ENCODE measurements at places on chromosomes 6 and 20.

DNA sequence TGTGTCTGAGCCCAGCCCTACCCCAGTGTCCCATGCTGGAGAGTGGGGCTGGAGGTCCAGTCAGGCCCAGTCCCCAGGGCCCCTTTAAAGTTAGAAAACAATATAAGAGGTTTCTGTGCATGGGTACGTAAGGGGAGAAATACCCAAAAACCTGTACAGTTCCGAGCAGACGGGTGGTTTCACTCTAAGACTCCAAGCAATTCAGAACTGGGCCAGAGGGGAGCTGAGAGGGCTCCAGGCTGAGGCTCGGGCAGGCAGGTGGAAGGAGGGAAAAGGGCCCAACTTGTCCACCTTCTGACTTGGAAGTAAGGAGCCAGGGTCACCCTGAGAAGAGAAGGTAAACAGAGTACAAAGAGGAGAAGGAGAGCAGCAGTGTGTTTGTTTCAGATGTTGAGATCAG lies 296.0 kb downstream of the CDH4 start:
- DNase-seq: no peak

- DNase-seq: no peak
Observed at GRCh38 chr6:33609528-33609927, 11.6 kb upstream of the ITPR3 start.

DNA sequence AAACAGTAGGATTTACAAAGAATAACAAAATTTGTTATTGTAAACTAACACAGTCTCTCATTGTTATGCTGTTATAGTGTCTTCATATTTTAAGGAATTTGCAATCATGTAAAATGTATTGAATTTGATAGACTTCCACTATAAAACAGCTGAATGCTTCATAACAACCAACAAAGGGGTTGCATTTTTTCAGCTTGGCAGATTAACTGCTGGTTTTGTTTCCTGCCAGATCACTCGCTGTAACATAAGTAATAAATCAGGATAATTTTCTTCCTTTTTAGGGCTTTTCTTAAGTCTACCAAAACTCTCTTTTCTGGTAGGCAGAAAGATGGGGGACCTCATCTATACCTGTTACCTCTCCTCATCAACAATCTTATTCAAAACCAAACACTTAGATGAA lies 169.8 kb downstream of the SAMD5 start:
- DNase-seq: no peak

DNA sequence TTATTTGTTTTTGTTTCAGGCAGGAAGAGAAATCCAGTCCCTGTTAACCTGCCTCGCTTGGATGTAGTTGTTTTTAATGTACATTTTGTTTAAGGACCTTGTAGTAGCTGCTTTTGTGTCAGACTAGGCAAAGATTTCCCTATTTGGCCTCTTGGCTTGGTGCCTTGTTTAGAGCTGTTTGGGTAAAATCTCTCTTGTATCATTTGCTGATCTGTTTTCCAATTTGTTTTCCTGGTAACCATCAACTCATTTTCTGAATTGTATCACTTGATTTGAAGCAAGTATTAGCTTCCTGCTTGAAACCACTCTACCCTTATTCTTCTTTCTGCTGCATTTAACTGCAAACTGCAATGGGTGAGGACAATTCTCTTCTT lies 160.7 kb downstream of the ZFAND3 start:
- no peak for DNase-seq

DNA sequence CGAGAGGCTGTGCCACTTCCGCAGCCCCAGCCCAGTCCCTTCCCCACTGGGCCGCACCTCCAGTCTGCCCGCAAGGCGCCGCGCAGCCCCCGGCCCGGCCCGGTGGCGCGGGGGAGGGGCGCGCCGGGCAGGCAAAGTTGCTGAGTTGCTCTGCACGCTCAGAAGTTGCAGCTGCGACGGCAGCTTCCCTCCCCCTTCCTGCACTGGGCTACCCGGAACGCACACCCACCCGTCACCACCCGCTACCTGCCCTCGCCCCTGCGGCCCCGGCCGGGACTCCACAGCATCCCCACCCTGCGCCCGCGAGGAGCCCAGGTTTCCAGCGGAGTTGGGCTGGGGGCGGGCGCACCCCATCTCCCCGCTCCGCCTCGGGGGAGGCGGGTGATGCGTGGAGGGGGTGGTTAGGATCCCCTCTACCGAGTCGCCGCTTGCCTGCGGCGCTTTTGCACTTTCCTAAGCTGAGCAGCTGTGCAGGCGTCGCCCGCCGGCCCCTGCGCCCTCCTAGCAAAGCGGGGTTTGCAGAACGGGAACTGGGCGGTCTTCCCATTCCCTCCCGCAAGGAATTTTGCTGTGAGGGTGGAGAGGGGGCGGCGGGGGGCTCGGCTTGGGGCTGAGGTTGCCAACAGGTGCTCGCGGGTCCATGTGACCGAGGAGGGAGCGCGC lies 55.9 kb upstream of the RREB1 start:
- DNase-seq: no peak

GRCh38 chr20:12554426-12554825 lies 454.3 kb upstream of the SPTLC3 start:
- DNase-seq: no peak

DNA sequence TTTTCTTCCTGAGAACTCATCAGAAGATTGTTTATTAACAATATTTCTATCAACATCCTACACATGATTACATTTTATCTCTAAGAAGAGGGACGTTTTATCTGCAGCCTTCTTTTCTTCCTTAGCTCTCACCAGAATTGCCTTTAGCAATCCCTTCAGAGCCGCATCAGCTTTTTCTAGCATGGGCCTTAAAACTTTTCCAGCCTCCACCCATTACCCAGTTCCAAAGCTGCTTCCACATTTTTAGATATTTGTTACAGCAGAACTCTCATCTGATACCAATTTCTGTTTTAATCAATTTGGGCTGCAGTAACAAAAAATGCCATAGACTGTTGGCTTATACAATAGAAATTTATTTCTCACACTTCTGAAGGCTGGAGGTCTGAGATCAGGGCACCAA lies 281.5 kb downstream of the THBS2 start:
- DNase-seq: no peak

DNA sequence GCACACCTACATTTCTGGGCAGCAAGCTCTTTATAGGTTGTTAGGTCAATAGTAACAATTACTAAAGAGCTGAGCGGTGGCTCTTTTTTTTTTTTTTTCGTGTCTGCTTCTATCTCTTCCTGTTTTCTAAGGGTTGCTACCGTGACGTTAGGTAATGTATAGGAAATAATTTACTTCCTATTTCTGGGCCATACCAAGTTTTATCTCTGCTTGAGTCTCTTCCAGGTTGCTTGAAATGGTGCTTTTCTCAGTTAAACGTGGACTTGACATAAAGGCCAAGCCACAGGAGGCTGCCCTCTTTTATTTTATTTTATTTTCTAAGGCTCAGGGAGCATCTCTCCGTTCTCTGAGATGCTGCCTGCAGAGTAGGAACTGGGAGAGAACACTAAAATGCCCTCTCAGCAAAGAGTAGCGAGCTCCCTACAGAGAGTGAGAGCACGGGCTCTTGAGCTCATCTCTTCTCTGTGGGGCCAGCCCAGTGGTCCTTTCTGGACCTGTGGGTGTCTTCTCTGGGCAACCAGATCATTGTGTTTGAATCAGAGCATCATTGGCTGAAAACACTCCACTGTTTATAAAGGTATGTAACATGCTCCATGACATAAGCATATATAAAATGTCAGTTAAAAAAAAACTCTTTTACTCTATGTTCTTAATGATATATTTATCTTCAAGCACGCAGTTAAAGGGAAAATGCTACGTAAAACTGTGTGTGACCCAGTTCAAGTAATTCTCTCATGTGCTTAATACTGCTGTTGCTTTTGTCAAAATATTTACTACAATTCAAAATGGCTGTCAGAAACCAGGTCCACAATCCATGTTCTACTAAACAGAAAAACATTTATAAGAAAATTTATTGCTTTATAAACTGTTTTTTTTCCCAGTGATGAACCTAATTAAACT lies at the start of gene ZNF831:
TSS of gene ZNF831 (plus strand) at position 191 of the 900 bp plus-strand sequence. CDS start 27,199 bp downstream, outside the sequence.
- DNase-seq: no peak

- no peak for DNase-seq
Observed at GRCh38 chr6:137657351-137657911, 163.2 kb upstream of the OLIG3 start.

- DNase-seq: no peak
Observed at GRCh38 chr6:40809627-40810026, 222.5 kb upstream of the LRFN2 start.

- DNase-seq: no peak
Observed at GRCh38 chr20:37566590-37567330, 39.1 kb upstream of the BLCAP start.

DNA sequence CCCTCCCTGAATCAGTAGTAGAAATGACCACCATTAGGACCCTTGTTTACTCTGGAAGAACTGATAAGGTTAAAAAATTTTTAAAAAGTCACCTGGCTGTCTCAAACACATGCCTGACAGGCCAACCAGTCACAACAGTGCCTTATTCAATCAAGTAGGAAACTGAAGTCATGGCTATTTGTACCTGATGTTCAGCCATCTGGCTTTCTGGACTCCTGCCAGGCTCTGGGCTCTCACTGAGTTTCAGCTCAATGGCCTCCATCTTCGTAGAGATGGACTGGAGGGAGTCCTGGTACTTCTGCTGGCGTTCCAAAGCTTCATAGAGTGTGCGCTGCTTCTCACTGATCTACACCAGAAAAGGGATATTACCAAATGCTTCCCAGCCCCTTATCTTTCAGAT lies 343.8 kb downstream of the SYNE1 start:
- no peak for DNase-seq

DNA sequence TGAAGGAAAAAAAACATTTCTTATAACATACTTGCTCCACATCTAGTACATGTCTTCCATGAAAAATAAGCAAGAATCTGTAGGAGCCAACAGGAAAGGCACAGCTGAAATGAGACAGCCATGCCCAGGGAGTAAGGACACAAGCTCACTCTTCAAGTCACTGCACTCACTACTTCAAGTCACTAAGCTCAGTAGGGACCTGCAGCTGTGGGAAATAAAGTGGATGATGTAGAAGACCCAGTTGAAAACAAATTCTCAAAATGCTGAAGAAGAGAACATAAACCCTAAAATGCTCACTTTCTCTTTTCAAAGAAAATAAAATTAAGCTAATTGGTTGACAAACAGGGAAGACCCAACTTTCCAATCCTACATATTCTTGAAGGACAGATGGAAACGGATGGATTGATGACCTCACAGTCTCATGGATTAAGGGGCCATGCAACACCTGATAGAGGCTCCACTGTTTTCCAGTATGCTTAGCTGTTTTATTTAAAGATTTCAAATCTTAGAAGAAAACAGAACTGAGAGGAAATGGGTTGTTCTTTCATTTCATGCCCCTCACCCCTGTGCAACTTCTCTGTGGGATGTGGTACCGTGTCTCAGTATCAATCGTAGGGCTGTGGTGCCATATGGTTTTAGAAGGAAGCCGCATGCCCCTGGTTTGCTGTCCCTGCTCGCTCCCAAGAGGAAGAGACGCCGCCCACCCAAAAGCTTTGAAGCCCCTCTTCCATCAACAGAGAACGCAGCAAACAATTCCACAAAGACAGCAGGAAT lies 133.3 kb downstream of the WDR27 start:
- DNase-seq: no peak

- DNase-seq: no peak
Observed at GRCh38 chr6:84197708-84198107, 29.7 kb downstream of the CEP162 start.

Data from cortex of kidney (tissue), 1 donor.